ENCODE measurements at places on chromosomes 4 and X.
A peak's percentile ranks its signal among the peaks of the same experiment; 100 is the strongest.

- DNase-seq: no peak
Observed at GRCh38 chr4:176814770-176815169, 22.0 kb upstream of the VEGFC start.

DNA sequence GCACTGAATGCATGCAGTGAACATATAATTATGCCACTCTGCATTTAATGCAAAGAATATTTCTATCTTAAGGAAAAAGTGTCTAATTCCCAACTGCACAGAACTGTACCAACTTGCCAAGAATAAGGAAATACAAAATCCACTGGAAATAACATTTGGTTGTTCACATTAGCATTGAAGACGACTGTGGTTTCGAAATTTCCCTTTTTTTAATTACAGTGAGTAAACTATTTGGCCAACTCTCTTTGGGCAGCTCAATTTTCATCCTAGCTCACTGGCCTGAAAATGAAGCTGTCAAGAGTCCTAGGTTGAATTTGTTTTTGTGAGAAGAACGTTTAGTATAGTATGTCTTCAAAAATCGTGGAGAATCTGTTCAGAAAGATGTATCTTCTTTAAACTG, 81.6 kb upstream of the MID1 start:
- DNase-seq: no peak

DNA sequence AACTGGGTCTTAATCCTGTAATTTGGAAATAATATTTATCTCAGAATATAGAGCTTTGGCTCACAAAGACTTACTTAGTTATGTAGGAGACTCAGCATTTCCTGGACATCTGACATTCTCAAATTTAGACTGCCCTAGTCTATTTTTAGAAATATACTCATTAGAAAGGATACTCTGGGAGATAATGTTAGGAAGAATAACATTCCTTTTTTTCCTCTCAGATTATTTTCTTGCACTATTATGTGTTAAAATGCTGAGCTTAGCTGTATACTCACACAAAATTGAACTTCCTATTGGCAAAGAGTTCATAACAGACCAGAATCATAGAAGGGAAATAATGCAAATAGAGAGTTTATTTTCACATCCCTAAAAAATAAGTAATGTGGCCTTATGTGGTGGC, 1424.9 kb upstream of the PCDH7 start:
- no peak for DNase-seq

- DNase-seq: no peak
Observed at GRCh38 chr4:47368211-47368610, 95.3 kb downstream of the COMMD8 start.

DNA sequence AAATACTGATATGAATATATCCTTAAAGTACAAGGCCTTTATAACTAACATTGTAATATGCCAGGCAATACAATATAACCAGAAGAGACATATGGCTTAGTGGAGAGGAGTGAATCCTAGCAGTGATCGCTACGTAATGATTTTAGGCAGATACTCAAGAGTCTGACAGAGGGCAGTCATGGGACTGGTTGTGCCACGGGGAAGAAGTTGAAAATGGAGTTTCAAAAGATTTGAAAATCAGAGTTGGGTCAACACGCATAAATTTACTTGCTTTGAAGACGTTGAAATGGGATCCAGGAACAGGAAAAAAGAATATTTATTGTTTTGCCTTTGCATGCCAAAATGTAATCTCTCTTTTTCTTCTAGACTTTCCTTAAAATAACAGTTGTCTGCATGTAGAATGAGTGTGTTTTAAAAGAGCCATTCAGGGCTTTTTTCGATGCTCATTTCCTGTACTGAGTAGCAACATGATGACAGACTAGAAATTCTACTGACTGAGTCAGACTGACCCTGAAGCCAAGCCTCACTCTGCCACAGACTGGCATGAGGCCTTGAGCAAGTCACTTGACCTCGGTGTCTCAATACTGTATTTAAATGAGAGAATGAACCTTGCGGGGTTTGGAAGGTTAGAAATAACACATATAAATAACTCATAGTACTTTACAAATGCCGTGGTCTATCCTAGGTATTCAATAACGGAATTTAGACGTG, 8.1 kb upstream of the SMS start:
- no peak for DNase-seq

DNA sequence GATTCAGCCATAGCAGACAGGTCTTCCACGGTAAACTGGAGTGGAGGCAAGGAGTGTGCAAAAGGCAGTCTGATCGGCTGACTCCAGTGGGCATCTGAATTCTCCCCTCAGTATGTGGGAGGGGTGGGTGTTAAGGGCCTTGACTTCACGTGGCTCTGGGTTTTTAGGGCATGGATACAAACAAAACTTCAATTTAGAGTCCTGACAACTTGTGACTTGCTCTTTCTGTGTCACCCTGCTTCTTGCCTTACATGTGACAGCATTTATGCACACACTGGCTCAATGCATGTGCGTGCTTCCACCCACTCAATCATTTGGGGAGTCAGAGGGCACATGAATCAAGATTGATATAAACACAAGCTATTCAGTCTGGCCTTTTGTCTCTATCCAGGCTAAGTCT, 17.5 kb downstream of the PLP1 start:
- no peak for DNase-seq

DNA sequence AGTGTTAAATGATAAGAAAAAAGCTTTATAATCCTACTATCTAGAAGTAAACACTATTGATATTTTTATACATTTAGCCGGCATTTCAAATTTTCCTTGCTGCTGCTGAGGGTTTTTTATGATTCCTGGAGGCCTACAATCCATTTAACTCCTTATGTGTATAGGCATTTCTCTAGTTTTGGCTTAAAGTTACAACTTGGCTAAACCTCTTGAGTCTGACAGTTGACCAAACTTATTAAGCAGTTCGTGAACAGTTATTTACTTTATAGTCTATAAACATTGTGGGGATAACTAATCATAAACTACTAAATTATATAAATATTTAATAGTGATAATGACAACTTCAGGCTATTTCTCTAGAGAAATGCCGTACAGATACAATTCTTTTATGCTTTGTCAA, 141.9 kb downstream of the ADGRL3 start:
- DNase-seq: no peak

GRCh38 chr4:4618847-4619246, 77.0 kb upstream of the STX18 start:
- DNase-seq: no peak

DNA sequence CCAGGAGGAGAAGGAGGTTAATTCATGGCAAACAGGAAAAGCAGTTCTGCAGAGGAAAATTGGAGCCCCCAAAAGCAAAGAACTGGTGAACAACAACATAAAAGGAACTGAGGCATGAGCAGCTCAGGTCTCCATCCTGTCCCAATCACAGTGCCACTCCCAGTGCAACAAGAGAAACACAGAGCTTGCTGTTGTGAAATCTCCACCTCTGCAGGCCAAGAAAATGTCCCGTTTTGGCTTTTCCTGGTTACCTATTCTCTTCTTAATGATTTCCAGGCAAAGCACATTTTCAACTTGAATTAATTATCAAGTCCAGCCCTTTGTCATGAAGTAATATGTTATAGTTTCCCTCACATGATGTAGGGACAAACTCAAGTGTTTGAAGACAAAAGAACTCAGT, 778 bp downstream of the C1QTNF7 start:
- DNase-seq: no peak

GRCh38 chr4:172141025-172141424, 327.8 kb downstream of the GALNTL6 start:
- no peak for DNase-seq

GRCh38 chr4:145481942-145482208, 222 bp downstream of the SMAD1 start:
- peak; percentile 84 for DNase-seq

DNA sequence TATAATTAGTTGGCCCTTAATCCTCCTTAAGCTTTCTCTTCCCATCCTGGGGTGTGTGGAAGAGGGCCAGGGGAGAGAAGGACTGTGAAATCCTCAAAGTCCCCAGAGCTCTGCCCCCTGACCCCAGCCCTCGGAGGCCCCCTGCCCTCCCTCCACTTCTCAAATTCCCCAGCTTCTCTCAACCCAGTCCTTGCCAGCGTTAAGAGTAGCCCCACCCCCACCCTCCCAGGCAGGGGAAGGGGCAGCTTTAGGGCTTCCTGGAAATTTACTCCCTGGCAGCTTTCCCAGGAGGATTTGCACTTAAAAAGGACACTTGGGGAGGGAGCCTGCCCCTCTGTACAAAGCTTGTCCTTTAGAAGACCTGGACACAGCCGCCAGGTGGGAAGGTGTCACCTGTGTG, 11.8 kb upstream of the CD40LG start:
- no peak for DNase-seq

- DNase-seq: no peak
Observed at GRCh38 chr4:92615049-92615448, 311.3 kb downstream of the GRID2 start.

DNA sequence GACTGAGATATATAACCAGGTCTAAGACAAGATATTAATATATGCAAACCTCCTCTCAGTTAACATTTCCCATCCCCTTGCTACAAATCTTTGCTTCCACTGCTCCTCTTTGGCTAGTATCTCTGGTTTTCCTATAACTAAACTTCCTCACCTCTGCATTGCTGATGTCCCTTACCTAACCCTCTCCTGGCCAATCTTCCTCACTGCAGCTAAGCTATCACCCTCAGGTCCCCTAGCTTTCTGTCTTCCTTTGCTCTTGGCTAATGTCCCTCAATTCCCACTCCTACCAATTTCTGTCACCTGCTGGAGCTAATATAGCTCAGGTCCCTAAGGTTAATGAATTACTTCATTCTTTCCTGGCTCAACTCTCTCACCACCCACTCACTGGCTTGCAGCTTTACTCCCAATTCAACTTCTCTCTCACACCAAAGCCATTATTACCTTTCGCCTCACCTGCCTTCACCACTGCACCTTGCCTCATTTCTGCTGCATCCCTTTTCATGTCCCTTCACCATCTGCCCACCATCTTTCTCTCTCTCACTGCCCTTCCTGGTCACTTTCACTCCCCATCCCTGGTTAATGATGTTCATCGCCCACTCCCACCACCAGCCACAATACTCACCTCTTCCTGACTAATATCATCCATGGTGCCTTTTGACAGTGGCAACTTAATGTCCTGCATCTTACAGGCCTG, 26.7 kb downstream of the SMC1A start:
- DNase-seq: no peak

- no peak for DNase-seq
Observed at GRCh38 chr4:15333692-15334633, 93.9 kb upstream of the C1QTNF7 start.

DNA sequence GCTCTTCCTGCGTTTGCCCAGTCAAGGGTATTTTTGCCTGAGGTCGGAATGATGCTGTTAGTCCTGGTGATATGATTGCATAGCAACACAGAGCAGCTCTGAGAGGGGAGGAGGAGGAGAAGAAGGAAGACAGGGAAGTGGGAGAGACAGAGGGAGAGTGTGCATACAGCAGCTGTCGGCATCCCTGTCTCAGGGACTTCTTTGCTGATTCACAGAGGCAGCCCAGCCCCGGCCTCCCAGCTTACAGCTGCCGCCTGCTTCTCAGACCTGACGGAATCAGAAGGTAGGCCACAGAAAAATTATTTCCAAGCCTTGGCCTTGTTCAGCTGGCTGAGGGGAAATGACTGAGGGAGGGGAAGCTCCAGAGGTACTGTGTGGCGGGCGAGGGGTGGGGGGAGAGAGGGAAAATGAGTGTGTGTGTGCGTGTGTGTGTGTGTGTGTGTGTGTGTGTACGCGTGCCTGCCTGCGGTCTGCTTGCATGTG, 319 bp downstream of the DRP2 start:
- DNase-seq: peak; percentile 17

GRCh38 chr4:53659112-53659511, 67.8 kb upstream of the LNX1 start:
- no peak for DNase-seq

GRCh38 chr4:48985976-48986653, at the start of gene CWH43:
Gene CWH43 (plus strand): TSS chr4:48986275. CDS start chr4:48986430, 155 bp downstream.
- no peak for DNase-seq

- no peak for DNase-seq
Observed at GRCh38 chr4:88352062-88352740, 26.5 kb upstream of the HERC6 start.

- DNase-seq: no peak
Observed at GRCh38 chrX:132877954-132878536, 80.4 kb downstream of the HS6ST2 start.

DNA sequence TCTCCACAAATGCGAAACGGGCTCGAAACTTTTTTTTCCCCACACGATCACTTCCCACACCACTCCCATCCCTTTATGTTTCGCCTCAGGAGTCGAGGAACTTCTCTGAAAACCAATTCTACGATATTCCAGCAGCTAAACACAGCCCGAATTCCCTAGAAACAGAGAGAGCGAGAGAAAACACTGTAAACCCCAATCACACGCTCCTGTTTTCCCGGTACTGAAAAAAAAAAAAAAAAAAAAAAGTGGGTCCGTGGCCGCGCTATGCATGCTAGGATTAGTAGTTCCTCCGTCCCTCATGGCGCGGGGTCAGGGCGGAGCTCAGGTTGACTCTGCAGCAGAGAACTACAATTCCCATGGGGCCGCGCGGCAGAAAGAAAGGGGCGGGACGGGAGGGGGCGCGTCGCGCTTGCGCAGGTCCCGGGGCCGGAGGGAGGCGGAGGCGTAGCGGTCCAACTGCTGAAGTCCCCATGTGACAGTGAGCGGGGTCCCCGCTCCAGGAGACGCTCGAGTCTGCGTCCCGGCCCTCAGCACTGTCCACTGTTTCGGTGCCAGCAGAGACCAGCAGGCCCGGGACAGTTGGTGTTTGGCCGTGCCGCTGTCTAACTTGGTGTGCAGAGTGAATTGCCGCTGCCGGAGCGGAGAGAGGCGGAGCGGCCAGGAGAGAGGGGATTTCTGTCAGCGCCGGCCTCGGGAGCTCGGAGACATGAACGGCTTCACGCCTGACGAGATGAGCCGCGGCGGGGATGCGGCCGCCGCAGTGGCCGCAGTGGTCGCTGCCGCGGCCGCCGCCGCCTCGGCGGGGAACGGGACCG, at the start of gene SAP30:
TSS of gene SAP30 (plus strand) at position 478 of the 815 bp plus-strand sequence. CDS start at position 707, 229 bp downstream.
- DNase-seq: peak; percentile 97

GRCh38 chr4:23105759-23106370, 413.1 kb downstream of the GBA3 start:
- no peak for DNase-seq

- no peak for DNase-seq
Observed at GRCh38 chr4:122602277-122603142, 18.4 kb downstream of the IL21 start.

DNA sequence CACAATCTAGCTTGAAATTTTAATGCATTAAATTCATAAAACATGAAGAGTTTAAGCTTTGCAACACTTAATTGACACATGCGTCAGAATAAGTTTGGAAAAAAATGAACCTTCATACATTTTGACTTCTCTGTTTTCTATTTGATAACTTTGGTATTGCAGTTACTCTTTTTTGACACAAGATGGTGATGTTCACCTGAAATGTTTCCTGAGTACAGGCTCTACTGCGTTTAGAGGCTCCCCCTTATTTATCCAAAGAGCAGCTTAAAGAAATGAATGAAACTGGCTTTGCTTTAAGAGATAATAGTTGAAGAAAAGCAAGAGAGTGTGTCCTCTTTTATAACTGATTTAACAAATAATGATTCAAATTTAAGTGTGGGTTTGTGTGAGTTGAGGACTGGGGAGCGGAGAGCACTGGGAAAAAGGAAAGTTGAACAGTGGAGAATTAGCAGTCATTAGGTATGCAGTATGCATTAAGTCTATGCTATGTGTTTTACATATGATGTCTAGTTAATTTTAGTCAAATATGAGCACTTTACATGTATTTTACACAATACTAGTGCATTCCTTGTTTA, 180.6 kb upstream of the NUDT6 start:
- DNase-seq: peak; percentile 2
